ENCODE measurements at places on chromosomes 11 and 22. TPM values are rescaled to one million over a fixed set of nuclear protein-coding genes. Genes with fewer than 3 reads are reported as not detected.

The PTPRCAP gene
- total RNA-seq = 1.3 TPM

The CAVIN3 gene
- 301 TPM for total RNA-seq

The TRIOBP gene
- total RNA-seq = 339 TPM

The OR2AT4 gene
- total RNA-seq = not detected

The CCDC87 gene
- 0.29 TPM for total RNA-seq

The GALNT18 gene
- total RNA-seq = 4.6 TPM

The PYGM gene
- total RNA-seq = 1.3 TPM

The SLC17A6 gene
- not detected for total RNA-seq

The PPP6R3 gene
- total RNA-seq = 108 TPM

The GAB2 gene
- 16.4 TPM for total RNA-seq

The C22orf15 gene
- 3.1 TPM for total RNA-seq

The ARHGAP42 gene
- total RNA-seq = 6.3 TPM

The CARD16 gene
- total RNA-seq = 15.3 TPM

The MRPL21 gene
- total RNA-seq = 79.6 TPM

The AAMDC gene
- 38.3 TPM for total RNA-seq

The C1QTNF5 gene
- total RNA-seq = 29.8 TPM

The ELF5 gene
- total RNA-seq = not detected

The OR4C12 gene
- not detected for total RNA-seq

The SMIM35 gene
- not detected for total RNA-seq

The MOGAT2 gene
- total RNA-seq = not detected

The ACR gene
- total RNA-seq = not detected

The MUC15 gene
- not detected for total RNA-seq

The ZNF280B gene
- 0.17 TPM for total RNA-seq

The KBTBD3 gene
- 5.5 TPM for total RNA-seq

The TREH gene
- not detected for total RNA-seq

The KCNJ11 gene
- total RNA-seq = not detected

The MEI1 gene
- 0.73 TPM for total RNA-seq

The MS4A3 gene
- total RNA-seq = not detected

The ESAM gene
- 0.44 TPM for total RNA-seq

The OTOG gene
- not detected for total RNA-seq
